ENCODE measurements at places on chromosomes 7 and 10.

- DNase-seq, result no peak
These were observed 279.7 kb downstream of the ARHGAP12 start for GRCh38 chr10:31648966-31649365.

GRCh38 chr10:127314797-127315196 lies 118.4 kb upstream of the INSYN2A start:
- no peak for DNase-seq

- peak; percentile 87 for DNase-seq
These were observed 4.0 kb upstream of the IGF2BP3 start for GRCh38 chr7:23474094-23474828.

- no peak for DNase-seq
These were observed 47.7 kb downstream of the AMZ1 start for GRCh38 chr7:2735744-2736143.

DNA sequence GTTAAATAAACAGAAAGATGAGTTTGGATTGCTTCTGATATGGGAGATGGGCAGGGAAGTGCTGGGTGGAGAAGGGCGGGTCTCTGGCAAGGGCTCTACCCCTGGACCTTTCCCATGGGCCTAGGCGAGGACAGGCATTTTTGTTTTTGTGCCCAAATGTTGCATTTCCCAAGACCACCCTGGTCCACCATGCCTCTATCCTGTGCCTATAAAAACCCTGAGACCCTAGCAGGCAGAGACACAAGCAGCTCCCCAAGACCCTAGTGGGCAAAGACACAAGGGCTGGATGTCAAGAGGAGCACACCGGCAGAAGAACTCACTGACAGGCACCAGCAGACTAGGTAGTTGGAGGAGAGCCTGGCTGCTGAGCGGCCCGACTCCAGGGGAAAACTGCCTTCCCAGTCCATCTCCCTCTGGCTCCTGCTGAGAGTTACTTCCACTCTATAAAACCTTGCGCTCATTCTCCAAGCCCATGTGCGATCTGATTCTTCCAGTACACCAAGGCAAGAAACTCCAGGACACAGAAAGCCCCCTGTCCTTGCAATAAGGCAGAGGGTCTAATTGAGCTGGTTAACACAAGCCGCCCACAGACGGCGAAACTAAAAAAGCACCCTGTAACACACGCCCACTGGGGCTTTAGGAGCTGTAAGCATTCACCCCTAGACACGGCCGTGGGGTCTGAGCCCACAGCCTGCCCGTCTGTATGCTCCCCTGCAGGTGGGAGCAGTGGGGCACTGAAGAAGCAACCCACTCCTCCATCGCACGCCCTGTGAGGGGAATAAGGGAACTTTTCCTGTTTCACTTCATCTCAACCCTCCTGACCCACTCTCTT lies 291.4 kb downstream of the PTPRN2 start:
- no peak for DNase-seq

GRCh38 chr7:19026888-19027287 lies 90.5 kb downstream of the TWIST1 start:
- no peak for DNase-seq

- DNase-seq, result no peak
These were observed 26.6 kb downstream of the RHEB start for GRCh38 chr7:151493083-151493482.
